ENCODE measurements at places on chromosomes 7 and 10. TPM values are rescaled to one million over a fixed set of nuclear protein-coding genes. Genes with fewer than 3 reads are reported as not detected.
A peak's percentile ranks its signal among the peaks of the same experiment; 100 is the strongest.

- H3K4me1 ChIP-seq = no peaks in the 10 kb centered on the region
- H3K27me3 ChIP-seq = no peaks in the 10 kb centered on the region
- no peak overlapping the region for H3K27ac ChIP-seq
- no peak for DNase-seq
- no peaks in the 10 kb centered on the region for H3K36me3 ChIP-seq
These were observed 50.9 kb downstream of the GNAI1 start for GRCh38 chr7:80185571-80185970.

GRCh38 chr7:33530664-33531063 lies 374.7 kb upstream of the BMPER start:
- DNase-seq = no peak
- H3K4me3 ChIP-seq = no peak overlapping the region
- H3K27me3 ChIP-seq = no peaks in the 10 kb centered on the region
- no peak overlapping the region for H3K27ac ChIP-seq

DNA sequence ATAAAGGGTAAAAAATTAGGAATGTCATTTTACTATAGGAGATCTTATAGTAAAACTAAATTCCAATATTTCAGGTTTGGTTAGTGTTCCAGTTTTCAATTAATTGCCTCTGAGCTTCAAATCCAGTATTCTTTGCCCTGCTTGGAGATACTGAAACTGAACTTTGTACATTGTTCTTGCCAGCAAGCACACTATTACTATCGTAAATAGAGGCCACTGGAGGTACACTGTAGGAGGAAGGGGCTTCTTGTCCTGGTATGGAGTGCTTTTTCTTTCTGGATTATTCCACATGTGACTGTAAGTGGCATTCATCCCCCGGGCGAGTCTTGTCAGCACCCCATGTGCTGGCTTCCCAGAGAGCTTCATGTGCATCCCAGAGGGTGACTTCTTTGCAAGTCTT lies 234.7 kb upstream of the PTPRZ1 start:
- no peak for DNase-seq
- H3K4me1 ChIP-seq = no peaks in the 10 kb centered on the region
- H3K27me3 ChIP-seq = no peaks in the 10 kb centered on the region
- H3K4me3 ChIP-seq = no peak overlapping the region

- H3K4me3 ChIP-seq = no peak overlapping the region
- H3K27ac ChIP-seq = no peak overlapping the region
- no peaks in the 10 kb centered on the region for H3K27me3 ChIP-seq
- peaks cover 8% of the 10 kb centered on the region for H3K4me1 ChIP-seq
These were observed 16.8 kb downstream of the OCM2 start for GRCh38 chr7:97973206-97973658.

DNA sequence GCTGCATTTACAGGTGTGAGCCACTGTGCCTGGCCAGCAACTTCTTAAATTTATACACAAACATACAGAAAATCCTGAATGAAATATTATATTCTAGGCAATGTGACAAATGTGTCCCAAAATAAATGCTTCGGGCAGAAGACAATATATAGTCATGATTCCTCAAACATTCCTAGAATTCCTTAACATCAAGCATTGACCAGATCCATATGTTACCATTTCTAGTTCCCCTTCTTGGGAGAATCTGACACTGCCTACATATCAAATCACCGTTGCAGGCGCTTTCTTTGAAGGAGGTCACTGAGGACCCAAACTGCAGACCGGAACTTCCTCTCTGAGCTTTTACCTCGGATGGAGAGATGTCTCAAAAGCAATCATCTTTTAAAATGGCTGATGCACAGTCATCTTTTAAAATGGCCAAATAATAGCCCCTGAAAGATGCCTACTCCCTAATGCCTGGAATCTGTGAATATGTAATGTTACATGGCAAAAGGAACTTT lies 323.5 kb downstream of the PHF14 start:
- H3K27me3 ChIP-seq = no peaks in the 10 kb centered on the region
- no peak for DNase-seq
- no peaks in the 10 kb centered on the region for H3K36me3 ChIP-seq
- H3K4me1 ChIP-seq = no peaks in the 10 kb centered on the region
- no peak overlapping the region for H3K27ac ChIP-seq

- no peak overlapping the region for H3K27ac ChIP-seq
- DNase-seq = no peak
- no peaks in the 10 kb centered on the region for H3K36me3 ChIP-seq
- no peak overlapping the region for H3K4me3 ChIP-seq
These were observed 286.9 kb downstream of the PTEN start for GRCh38 chr10:88150339-88150738.

- H3K4me3 ChIP-seq = no peak overlapping the region
- H3K27ac ChIP-seq = no peak overlapping the region
- no peak for DNase-seq
- H3K4me1 ChIP-seq = no peaks in the 10 kb centered on the region
- no peaks in the 10 kb centered on the region for H3K27me3 ChIP-seq
These were observed 50.9 kb downstream of the ANK3 start for GRCh38 chr10:60338786-60339185.

DNA sequence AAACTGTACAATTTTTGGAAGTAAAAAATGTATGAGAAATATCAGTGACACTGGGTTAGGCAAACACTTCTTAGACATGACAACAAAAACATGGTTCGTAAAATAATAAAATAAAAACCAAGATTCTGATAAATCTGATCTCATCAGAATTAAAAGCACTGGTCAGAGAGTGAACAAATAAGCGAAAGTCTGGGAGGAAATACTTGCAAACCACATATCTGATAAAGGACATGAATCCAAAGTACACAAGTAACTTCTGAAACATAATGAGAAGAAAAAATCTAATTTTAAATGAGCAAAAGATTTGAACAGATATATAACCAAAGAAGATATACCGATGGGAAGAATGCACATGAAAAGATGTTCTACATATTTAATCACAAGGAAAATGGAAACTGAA lies 91.5 kb downstream of the RTKN2 start:
- no peaks in the 10 kb centered on the region for H3K27me3 ChIP-seq
- H3K27ac ChIP-seq = no peak overlapping the region
- H3K4me1 ChIP-seq = no peaks in the 10 kb centered on the region
- no peak overlapping the region for H3K4me3 ChIP-seq
- H3K36me3 ChIP-seq = no peaks in the 10 kb centered on the region
- DNase-seq = no peak

DNA sequence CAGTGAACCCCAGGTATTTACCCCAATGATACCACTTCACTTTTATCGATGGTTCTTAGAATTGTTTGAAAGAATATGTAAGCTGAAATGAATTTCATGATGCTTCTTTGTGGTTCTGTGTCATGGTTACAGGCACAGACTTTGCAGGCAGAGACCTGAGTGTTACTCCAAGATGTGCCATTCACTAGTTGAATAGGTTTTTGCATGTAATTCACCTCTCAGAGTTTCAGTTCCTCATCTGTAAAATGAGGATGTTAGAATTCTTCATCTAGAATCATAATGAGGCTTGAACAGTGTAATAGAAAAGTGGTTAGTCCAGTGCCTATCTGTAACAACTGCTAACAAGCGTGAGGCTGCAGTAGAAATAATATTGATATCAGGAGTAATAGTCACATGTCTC lies 54.6 kb downstream of the VSTM2A start:
- no peak overlapping the region for H3K4me3 ChIP-seq
- DNase-seq = no peak
- no peak overlapping the region for H3K27ac ChIP-seq

DNA sequence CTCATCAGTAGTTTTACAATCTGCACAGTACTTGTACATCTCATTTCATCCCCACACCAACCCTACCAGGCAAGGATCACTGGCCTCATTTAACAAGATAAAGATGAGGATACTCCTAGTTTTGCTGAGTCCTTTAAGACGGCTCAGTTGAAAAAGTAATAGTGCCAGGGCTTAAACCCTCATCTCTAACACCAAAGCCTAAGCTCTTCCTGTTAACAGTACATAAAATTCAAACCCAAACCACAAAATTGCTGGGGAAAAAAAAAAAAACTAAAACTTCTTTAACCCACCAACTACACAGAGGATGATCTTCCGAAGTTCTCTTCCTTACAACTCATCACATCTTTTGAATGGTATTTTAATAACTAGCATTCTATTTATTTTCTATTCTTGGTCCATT lies 1.3 kb downstream of the SAR1A start:
- H3K27ac ChIP-seq = no peak overlapping the region
- DNase-seq = no peak
- peaks cover 53% of the 10 kb centered on the region for H3K4me1 ChIP-seq
- no peaks in the 10 kb centered on the region for H3K27me3 ChIP-seq
- peak overlapping the region; percentile 82 for H3K4me3 ChIP-seq

DNA sequence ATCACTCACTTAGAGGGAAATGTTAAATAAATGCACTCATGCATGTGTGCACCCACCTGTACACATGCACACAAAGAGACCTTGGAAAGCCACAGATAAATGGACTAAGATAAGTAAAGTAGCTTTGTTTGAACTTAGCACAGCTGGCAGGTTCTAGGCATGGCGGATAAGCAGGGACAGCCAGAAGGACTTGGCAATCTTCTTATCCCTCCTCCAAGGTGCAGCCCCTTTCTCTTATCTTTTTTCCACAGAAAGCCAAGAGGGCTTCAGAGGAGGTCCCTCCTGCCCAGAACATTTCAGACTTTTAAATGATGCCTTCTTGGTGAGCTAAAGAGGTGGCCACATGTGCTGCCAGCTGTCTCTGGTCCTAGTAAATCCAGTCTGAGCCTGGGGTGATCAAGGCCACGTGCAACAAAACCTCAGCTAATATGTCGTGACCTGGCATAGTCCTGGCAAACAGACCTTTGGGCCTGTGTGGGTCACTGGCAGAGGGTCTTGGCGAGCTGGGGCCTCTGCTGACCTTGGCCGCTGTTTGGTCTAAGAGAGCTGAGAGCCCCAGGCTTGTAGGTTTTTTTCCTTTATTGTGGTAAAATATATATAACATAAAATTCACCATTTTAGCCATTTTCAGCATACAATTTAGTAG lies 43.2 kb upstream of the SLC35B4 start:
- H3K4me1 ChIP-seq = no peaks in the 10 kb centered on the region
- no peak overlapping the region for H3K27ac ChIP-seq
- H3K36me3 ChIP-seq = no peaks in the 10 kb centered on the region

DNA sequence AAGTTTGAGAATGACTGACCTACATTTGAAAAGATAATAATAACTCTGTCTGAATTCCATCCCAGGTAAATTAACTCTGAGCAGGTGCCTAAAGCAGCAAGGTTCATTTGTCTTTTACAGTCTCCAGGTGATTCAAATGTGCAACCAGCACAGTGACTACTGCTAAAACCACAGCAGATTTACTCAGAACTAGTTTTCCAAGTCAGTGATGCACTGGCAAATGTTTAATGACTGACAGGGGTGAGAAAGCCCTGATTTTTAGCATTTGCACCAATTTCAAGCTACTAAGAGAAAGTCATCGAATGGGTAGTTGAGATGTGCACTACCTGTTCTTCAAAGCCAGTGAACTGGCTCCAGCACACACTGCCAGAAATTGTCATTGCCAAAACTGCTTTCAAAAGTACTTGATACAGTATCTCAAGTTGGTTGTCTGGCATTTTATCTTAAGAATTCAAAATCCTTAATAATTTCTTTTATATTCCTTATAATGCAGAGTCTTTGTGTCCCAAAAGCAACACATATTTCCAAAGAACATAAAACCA lies 60.3 kb downstream of the ATOH7 start:
- no peak for DNase-seq
- H3K27ac ChIP-seq = no peak overlapping the region
- H3K4me3 ChIP-seq = no peak overlapping the region
- no peaks in the 10 kb centered on the region for H3K4me1 ChIP-seq
- H3K36me3 ChIP-seq = peaks cover 57% of the 10 kb centered on the region
- no peaks in the 10 kb centered on the region for H3K27me3 ChIP-seq

GRCh38 chr7:51366930-51367613 lies 50.5 kb upstream of the COBL start:
- H3K27me3 ChIP-seq = no peaks in the 10 kb centered on the region
- H3K36me3 ChIP-seq = no peaks in the 10 kb centered on the region
- H3K27ac ChIP-seq = no peak overlapping the region
- peak; percentile 26 for DNase-seq

- no peaks in the 10 kb centered on the region for H3K36me3 ChIP-seq
- H3K4me1 ChIP-seq = peaks cover 76% of the 10 kb centered on the region
- DNase-seq = no peak
These were observed 38.0 kb downstream of the INPP5A start for GRCh38 chr10:132575320-132576201.

GRCh38 chr7:130369110-130369711 lies 11.1 kb upstream of the CPA1 start:
- H3K27ac ChIP-seq = no peak overlapping the region
- no peak overlapping the region for H3K4me3 ChIP-seq
- H3K36me3 ChIP-seq = no peaks in the 10 kb centered on the region
- DNase-seq = no peak
- no peaks in the 10 kb centered on the region for H3K27me3 ChIP-seq

DNA sequence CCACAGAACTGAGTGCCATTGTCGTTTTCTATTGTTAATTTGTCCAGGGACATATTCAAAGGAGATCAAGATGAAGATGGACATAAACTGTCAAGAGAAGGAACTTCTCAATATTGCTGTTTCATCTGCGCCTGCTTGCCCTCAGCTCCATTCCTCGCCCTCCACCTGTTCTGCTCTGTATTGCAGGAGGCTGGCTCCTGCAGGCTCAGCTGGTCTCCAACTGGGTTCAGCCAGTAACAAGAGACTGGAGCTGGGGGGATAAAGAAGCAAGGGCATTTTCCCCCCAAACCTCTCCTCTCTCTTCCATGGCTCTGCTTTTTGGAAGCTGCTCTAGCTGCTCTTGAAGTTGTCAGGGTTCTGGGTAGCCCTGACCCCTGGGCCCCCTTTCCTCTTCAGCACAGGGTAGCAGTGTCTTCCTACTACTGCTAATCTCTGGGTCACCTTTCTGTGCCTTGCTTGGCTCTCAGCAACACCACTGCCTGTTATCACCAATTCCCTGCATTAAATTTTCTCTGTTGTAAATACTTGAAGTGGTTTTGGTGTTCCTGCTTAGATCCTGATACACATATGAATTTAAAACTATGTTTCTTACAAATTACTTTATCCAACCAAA lies 149.0 kb upstream of the FGFR2 start:
- H3K27me3 ChIP-seq = no peaks in the 10 kb centered on the region
- no peak overlapping the region for H3K4me3 ChIP-seq
- H3K36me3 ChIP-seq = peaks cover 14% of the 10 kb centered on the region
- H3K4me1 ChIP-seq = no peaks in the 10 kb centered on the region

- peaks cover 6% of the 10 kb centered on the region for H3K36me3 ChIP-seq
- H3K4me1 ChIP-seq = no peaks in the 10 kb centered on the region
- DNase-seq = no peak
- H3K27ac ChIP-seq = peak overlapping the region; percentile 42
- H3K4me3 ChIP-seq = peak overlapping the region; percentile 16
- H3K27me3 ChIP-seq = no peaks in the 10 kb centered on the region
These were observed 36.9 kb downstream of the ZNRF2 start for GRCh38 chr7:30321089-30321881.

- no peak for DNase-seq
- H3K4me3 ChIP-seq = no peak overlapping the region
- no peaks in the 10 kb centered on the region for H3K36me3 ChIP-seq
- H3K27ac ChIP-seq = no peak overlapping the region
These were observed 9.6 kb downstream of the CH25H start for GRCh38 chr10:89197473-89197872.

CADPS2 gene
- 10.7 TPM for total RNA-seq

MACC1 gene
- total RNA-seq = not detected

RFC2 gene
- total RNA-seq = 8.5 TPM

RASA4B gene
- total RNA-seq = 28.1 TPM

GRID1 gene
- total RNA-seq = 1.6 TPM

ANKRD1 gene
- 1,315 TPM for total RNA-seq

MBL2 gene
- not detected for total RNA-seq

TAS2R3 gene
- total RNA-seq = 0.93 TPM

TCAF2 gene
- total RNA-seq = 0.69 TPM

SIRT1 gene
- 9.4 TPM for total RNA-seq

C10orf67 gene
- total RNA-seq = 0.43 TPM

Measured in heart left ventricle (tissue), 16 donors.